ENCODE measurements at places on chromosomes 7 and 10.

DNA sequence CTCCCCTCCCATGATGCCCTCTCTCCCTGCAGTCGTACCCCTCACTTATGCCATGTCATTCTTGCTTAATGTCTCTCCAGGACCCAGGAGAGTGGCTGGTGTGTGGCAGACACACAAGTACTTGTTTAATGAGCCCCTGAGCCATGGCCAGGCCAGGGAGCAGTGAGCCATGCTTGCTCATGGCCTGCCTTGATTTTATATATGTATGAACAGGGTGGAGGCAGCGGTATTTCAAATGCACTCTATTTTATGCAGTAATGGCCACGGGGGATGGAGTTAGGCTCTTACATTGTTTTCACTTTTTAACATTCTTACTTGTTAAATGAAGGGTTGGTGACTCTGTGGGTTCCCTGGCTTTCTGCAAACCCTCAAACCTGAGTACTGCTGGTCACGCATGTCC is 144.8 kb downstream of the FANK1 start:
- DNase-seq: no peak

DNA sequence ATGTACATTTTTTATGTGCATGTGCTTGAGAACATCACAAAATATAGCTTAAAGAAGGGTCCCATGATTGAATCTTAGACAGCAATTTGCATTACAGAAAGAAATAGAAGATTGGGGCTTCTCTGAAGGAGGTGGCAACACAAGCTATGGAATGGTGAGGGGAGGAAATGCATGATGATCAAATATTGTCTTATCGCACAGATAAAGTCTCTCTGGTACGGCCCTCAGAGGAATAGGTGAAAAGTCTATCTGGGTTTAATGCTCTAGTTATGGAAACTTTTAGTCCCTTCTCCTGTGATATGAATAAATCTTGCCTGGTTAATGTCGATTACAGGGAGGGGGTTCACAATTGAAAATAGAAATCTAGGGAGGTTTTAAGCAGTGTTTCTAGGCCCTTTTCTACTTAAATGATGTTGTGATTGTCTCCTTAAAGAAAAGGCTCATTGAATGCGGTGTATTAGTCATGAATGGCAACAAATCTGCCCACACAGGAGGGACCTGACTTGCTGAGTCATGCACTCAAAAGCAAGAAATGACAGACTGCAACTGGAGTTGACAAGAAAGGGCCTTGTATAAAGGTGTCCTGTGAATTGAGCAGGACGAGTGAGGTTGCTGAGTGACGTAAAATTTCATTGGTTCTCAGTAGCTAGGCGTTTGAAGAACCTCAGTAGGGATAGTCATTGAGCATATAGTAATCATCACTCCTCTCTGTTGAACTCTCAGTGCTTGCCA is 133.4 kb upstream of the CSTF2T start:
- no peak for DNase-seq

DNA sequence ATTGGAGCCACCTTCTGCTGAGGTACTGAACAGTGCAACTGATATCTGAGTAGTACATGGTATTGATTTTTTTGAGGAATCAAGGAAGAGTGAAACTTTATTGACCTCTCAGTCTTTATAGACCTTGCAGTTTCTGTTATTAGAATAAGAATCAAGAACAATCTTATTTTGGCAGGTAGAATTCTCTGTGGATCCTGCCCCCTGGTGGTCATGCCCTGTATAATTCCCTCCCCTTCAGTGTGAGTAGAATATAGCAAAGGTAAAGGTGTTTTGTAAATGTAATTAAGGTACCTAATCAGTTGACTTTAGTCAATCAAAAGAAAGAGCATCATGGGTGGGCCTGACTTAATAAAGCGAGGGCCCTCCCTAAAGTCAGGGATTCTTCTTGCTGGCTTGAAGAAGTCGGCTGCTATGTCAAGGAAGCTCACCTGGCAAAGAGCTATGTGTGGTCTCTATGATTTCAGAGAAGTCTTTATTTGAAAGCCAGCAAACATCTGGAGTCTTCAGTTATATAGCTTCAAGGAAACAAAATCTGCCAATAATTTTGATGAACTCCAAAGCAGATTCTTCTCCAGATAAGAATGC is 142.8 kb downstream of the LSM5 start:
- no peak for DNase-seq

- DNase-seq: no peak
Measured at GRCh38 chr10:33465747-33466146, 131.3 kb upstream of the NRP1 start.

DNA sequence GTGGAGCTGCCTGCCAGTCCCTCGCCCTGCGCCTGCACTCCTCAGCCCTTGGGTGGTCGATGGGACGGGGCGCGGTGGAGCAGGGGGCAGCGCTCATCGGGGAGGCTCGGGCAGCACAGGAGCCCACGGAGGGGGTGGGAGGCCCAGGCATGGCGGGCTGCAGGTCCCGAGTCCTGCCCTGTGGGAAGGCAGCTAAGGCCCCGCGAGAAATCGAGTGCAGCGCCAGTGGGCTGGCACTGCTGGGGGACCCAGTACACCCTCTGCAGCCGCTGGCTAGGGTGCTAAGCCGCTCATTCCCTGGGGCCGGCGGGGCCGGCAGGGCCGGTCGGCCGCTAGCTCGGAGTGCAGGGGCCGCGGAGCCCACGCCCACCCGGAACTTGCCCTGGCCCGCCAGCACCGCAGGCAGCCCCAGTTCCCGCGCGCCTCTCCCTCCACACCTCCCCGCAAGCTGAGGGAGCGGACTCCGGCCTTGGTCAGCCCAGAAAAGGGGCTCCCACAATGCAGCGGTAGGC is 565.9 kb upstream of the NRG3 start:
- no peak for DNase-seq

- no peak for DNase-seq
Measured at GRCh38 chr10:110820321-110820814, 51.4 kb upstream of the PDCD4 start.

GRCh38 chr10:60024506-60024905 is 118.2 kb upstream of the CCDC6 start:
- no peak for DNase-seq

- DNase-seq: no peak
Measured at GRCh38 chr10:17951868-17952371, at the start of gene SLC39A12. Gene SLC39A12 (plus strand): TSS chr10:17951918. CDS start chr10:17953277, 1,359 bp downstream.

- DNase-seq: no peak
Measured at GRCh38 chr10:122279725-122280141, 8.6 kb downstream of the BTBD16 start.

- no peak for DNase-seq
Measured at GRCh38 chr7:44145969-44146911, 5.1 kb upstream of the MYL7 start.

- no peak for DNase-seq
Measured at GRCh38 chr7:44059219-44060090, 5.9 kb downstream of the PGAM2 start.

DNA sequence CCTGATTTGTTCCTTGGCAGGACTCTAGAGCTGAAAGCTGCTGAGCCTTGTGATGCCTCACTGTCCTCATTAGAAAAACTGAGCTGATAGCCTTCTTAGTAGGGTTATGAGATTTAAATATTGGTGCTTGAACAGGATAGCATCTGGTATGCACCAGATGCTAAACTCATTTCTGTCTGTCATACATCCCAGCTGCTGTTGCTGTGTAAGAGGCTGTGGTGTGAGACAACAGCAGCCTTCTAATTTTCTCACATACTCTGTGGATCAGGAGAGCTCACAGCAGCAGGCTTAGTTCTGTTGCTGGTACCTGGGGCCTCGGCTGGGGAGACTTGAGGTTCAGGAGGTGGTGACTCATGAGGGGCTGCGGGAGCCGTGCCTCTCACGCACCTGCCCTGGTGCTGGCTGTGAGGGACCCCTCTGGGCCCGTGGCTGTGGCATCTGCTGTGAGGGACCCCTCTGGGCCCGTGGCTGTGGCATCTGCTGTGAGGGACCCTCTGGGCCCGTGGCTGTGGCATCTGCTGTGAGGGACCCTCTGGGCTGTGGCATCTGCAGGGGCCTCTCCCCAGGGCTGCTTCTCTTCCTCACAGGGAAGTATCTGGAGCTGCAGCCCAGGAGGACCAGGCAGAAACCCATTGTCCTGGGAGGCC is 12.5 kb downstream of the DYNC2I1 start:
- DNase-seq: no peak

- DNase-seq: no peak
Measured at GRCh38 chr10:119386666-119387065, 155.9 kb downstream of the RGS10 start.

DNA sequence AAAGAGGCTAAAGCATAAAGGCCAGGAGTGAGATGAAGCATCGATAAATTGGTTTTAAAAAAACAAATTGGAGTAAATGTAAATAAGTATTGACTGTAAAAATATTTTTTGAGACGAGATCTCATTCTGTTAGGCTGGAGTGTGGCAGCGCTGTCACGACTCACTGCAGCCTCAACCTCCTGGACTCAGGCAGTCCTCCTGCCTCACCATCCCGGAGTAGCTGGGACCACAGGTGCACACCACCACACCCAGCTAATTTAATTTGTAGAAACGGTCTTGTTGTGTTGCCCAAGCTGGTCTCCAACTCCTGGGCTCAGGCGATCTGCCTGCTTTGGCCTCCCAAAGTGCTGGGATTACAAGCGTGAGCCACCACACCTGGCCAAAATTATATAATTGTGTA is 17.8 kb downstream of the HNRNPA2B1 start:
- no peak for DNase-seq

- no peak for DNase-seq
Measured at GRCh38 chr10:80500572-80501380, 36.9 kb upstream of the SH2D4B start.

GRCh38 chr10:33136271-33136670 is 178.2 kb upstream of the ITGB1 start:
- no peak for DNase-seq

DNA sequence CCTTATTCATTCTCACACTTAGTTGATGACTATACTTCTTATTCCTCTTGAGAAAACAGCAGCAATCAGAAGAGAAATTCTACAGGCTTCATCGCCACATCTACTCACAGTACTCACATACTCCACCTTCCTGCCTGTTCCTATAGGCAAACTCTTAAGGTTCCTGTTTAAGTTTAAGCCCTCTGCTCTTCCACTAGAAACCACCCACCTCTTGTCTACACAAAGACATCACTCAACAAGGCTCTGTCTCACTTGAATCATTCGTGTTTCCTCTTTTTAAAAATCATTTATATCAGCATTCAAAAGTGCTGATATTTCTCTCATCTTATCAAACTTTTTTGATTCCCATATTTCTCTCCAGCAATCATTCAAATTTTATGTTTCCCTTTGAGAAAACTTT is 85.5 kb upstream of the ADO start:
- DNase-seq: no peak

DNA sequence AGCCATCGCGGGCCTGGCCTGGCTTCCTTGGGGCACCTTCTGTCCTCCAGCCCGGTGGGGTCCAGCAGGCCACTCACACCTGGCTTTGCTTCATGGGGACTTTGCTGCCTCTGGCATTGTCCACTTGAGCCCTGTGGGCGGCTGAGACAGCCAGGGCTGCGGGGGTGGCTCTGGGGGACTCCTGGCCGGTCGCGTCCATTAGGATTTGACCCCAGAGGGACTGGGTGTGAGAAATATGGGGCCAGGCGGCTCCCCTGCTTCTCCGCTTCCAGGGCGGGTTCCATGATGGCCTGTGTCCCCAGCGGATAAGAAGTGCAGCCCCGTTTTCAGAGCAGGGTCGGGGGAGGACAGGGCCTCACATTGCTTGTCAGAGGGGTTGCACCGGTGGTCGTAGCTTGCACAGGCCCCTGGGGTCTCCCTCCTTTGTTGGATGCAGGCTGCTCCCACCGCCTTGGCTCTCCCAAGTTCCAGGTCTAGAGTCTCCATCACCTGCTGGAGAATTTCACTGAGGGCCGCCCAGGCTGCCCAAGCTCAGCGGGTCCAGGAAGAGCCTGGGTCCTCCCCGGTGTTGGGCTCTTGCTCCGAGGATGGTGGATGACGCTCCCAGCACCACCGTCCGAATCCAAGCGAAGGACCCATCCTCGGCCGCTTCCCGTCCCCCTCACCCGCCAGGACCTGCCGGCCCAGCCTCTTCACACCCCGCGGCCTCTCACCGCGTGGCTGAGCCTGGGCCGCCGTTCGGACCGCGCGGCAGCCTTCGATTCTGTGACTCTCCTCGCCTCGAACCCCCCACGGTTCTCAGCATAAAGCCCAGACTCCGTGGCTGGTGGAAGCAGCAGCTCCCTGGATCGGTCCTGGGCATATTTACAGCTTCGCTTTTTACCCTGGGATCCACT is 140.1 kb downstream of the DYNC2I1 start:
- DNase-seq: no peak

DNA sequence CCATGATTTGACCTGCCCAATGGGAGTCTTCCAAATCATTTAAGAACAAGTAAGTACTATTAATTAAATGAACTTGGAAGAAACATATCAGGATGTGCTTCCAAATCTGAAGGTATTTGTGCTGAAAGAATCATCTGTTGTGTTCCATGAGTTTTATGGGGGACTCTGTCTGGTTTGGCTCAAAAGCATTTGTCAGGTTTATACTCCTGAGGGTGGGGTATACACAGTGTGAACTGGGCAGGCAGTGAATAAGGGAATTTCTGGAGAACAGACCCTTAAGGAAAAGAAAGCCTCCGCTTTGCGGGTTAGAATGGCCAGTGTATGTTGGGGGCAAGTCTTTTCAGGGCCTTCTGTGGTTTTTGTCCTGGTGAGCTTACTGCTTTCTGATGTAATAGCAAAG is 29.9 kb downstream of the TCF7L2 start:
- DNase-seq: no peak

- no peak for DNase-seq
Measured at GRCh38 chr10:59493017-59493416, 130.7 kb upstream of the FAM13C start.

GRCh38 chr7:23685731-23686130 is 5.7 kb downstream of the FAM221A start:
- DNase-seq: no peak

DNA sequence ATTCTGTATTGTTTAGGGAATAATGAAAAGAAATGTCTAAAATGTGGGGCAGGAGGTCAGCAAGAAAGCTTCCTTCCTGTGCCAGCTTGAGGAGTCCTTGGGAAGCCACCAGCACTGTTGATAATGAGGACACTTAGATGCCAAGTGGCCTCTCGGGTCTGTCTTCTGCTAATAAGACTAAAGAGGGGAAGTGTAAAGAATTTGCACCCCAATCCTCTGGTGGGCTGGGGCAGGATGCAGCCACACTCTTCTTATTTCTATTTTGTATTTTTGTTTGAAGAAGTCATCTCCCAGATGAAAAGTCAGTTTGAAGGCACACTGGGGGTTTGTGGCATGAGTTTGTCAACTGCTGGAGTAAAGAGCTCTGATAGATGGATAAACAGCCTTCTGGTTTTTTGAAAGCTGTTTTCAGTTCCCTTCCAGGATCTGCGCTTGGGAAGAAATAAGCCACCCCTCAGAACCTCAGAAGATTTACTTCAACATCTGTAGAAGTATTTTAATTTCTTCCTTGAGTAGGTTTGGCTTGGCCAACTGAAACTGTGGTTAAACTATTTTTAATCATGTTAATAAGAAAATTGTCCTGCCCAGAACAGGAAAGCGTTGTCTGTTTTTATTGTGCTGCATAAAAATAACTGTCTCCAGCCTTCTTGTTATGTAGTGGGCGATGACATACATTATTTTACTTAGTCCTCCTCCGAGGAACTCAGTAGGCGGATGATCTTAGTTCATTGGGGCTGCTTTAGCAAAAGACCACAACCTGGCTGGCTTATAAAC is 128.8 kb upstream of the GPR26 start:
- DNase-seq: no peak
